NCI-H1105 (cell line): ENCODE measurements at places on chromosomes 12 and 14.

DNA sequence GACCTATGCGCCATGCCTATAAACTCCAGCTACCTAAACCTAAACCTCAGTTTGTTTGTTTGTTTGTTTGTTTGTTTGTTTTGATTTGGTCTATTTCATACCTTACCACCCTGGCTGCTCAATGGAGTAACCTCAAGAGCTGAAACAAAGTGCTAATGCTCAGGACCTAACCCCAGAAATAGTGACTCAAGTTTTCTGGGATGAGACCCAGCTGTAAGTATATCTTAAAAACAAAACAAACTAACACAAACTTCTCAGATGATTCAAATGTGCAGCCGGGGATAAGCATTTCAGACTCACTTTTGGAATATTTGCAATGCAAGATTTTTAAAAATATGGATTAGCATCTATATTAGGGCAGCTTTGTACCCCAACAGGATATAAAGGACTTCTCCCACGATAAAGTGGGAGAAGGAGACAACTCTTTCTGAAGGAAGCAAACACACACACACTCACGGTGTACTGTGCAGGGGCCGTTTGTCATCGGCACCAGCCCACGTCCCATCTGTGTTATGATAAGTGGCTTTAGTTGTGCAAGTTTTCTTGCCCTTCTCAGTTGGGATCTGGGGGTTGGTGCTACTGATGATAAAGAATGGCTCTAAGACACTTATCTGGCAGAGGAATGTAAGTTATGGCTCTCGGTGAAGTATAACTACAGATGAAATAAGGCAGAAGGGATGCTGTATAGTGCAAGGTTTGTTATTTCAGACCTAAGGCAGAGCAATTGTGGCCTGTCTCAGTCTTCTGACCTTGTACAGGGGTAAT lies 516.7 kb upstream of the TMEM132C start:
- no peak for DNase-seq

DNA sequence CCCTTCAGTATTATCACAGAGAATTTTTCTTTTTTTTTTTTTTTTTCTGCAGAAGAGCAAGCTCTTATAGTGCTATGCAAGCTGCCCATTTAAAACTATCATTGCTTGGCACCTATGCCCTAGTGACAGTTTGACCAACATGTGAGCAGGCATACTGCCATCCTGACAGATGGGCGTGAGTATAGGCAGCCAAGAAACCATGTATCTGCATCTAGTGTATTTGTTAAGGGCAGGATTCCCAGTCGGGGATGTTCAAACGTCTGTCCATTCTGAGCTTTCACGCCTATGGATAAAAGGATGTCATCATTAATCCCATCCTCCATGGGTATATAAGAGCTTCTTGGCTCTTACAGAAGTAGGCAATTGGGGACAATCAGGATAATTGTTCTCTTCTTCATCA lies 8.8 kb downstream of the VRK1 start:
- no peak for DNase-seq

- DNase-seq, result peak; percentile 30
Measured at GRCh38 chr12:2291182-2291832, 238.5 kb downstream of the CACNA1C start.

- no peak for DNase-seq
Measured at GRCh38 chr14:105023791-105024480, 3.1 kb upstream of the CDCA4 start.

DNA sequence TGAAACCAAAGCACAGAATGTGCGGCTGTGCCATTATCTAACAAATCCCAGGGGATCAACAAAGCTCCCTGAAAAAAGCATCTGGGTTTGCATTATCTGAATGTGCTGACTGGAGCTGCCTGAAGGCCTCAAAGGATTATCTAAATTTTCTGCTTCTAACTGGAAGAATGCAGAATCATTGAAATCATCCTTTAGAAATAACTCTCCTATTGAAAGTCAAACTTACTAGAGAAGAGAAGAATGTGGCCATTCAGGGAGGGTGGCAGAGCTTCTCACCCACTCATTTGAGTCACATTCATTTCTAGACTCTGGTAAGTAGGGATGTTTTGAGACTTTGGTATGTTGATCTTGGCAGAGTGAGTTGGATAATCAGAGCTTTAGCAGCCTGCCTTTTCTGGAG lies 220.6 kb upstream of the RGS6 start:
- DNase-seq, result no peak

GRCh38 chr14:93954900-93955849 lies 21.2 kb downstream of the ASB2 start:
- no peak for DNase-seq

DNA sequence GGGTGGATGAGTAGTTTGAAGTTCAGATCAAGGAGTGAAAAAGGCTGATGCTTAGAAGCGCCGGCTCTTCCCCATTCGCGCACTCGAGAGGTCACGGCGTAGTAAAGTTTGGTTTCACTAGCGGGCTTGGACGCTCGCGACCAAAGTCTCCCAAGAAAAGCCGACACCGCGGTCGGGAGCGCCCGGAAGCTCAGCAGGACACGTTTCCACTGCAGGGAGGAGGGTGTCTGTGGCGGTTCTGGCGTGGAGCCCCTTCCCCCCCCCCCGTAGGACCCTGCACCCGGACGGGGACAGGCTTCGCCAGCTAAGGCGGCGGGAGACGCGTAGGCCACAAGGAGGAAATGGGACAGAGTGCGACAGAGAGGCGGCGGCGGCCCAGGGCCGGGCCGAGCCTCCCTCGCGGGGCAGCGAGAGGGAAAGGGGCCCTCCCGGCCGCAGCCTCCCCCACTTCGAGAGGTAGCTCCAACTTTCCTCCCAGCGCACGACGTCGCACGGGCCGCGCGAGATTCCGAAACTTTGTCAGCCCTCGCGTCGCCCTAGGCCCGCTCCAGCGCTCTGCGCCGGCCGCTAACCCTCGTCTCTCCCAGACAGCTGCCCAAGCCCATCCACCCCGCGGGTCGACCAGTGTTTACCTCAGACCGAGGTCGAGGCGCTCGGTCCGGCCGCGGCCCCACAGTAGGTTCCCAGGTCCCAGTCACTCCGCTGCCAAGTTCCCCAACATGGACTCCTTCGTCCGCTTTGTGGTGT lies 480 bp downstream of the SCAF11 start:
- DNase-seq, result peak; percentile 62

- no peak for DNase-seq
Measured at GRCh38 chr12:41325336-41325735, 137.2 kb downstream of the PDZRN4 start.

GRCh38 chr14:101972126-101972866 lies 7.9 kb downstream of the DYNC1H1 start:
- no peak for DNase-seq

GRCh38 chr12:22406627-22407026 lies 72.1 kb upstream of the ST8SIA1 start:
- DNase-seq, result no peak

GRCh38 chr12:120659151-120659525 lies 18.7 kb downstream of the CABP1 start:
- DNase-seq, result no peak

- DNase-seq, result no peak
Measured at GRCh38 chr14:66509874-66510273, 1.9 kb downstream of the GPHN start.

- DNase-seq, result peak; percentile 77
Measured at GRCh38 chr12:53061404-53062010, 11.6 kb downstream of the TNS2 start.

GRCh38 chr12:26845057-26845666 lies 12.2 kb upstream of the ITPR2 start:
- no peak for DNase-seq

DNA sequence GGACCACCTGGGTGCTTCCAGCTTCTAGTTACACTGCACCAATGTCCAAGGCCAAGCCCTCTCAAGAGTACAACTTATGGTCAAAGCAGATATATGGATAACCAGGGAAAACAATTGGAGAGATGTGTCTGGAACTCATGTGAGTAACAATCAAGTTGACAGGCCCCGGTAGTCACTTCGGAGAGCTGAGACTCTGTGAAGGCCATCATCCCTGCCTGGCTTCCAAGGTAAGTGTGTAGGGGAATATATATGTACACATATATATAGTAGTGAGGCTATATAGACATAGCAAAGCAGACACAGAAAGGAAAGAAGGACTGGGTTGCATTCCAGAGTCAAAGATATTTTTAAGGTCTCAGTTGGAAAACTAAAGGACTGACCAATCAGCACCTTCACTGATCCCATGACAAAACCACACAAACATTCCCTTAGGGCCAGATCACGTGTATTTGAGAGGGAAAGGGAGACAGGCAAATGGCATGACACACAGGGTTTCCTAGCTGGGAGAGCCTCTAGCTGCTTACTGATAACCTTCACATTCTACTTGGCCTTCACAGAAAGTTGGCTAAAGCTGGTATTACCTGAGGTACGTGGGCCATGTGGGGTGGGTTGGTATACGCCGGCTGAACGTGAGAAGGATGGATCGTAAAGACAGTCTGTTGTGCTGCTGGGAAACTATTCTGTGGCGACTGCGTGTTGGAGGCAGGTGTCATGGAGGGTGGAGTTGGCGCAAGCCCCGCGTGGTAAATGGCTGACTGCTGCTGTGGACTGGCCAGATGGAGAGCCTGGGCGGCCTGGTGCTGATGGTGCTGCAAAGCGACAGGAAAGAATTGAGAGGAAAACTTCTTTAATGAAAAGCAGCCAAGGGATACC lies 50.0 kb downstream of the SH2B3 start:
- DNase-seq, result no peak

GRCh38 chr14:28307506-28307905 lies 459.1 kb upstream of the FOXG1 start:
- DNase-seq, result no peak

DNA sequence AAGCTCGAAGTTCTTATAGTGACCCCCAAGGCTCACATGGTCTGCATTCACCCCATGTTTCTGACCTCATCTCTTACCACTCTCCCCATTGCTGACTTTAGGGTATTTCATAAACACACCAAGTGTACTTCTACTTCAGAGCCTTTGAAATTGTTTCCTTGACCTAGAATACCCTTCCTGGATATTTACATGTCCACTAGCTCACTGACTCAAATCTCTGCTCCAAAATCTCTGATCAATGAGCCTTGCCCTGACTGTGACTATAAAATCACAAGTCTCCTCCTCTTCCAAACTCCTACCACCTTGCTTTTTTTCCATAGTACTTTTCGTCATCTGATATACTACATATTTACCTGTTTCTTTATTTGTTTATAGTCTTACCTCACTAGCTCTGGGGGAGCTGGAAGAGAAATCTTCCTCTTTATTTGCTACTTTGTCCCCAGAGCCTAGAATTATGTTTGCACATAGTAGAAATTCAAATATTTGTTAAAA lies 105.1 kb downstream of the RMST start:
- DNase-seq, result no peak

GRCh38 chr12:118560733-118561132 lies 184.4 kb downstream of the SUDS3 start:
- no peak for DNase-seq

DNA sequence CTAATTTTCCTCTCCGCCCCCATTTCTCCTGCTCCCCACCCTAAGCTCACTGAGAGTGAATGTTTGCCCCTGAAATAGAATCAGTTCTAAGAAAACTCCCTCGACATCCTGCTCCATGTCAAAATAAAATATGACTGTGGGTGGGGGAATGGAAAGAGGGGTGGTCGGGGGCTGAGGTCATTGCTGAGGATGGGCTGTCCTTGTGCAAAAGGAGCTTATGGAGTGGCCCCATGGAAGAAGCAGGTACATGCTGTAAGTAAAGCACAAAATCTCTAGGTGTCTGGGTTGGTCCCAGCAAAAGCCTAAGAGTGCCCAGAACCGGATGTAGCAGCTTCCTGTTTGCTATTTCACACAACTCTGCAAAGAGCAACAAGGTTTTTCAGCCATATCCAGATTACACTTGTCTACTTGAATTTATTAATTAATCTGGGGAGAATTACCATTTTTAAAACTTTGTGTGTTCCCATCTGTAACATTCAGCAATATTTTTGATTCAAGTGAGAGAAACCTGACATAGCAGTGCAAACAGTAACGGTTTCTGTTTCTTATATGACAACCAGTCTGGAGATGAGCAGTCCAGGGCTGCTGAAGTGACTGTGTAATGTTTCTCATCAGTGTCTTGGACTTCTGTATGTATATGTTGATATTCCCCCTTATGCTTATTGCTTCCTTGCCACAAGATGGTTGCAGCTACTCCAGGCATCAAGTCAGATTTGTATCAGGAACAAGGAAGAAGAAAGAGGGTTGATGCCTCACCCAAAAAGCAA lies 40.4 kb upstream of the GZMB start:
- DNase-seq, result no peak

- no peak for DNase-seq
Measured at GRCh38 chr12:55717011-55718007, 1.5 kb downstream of the BLOC1S1 start.

DNA sequence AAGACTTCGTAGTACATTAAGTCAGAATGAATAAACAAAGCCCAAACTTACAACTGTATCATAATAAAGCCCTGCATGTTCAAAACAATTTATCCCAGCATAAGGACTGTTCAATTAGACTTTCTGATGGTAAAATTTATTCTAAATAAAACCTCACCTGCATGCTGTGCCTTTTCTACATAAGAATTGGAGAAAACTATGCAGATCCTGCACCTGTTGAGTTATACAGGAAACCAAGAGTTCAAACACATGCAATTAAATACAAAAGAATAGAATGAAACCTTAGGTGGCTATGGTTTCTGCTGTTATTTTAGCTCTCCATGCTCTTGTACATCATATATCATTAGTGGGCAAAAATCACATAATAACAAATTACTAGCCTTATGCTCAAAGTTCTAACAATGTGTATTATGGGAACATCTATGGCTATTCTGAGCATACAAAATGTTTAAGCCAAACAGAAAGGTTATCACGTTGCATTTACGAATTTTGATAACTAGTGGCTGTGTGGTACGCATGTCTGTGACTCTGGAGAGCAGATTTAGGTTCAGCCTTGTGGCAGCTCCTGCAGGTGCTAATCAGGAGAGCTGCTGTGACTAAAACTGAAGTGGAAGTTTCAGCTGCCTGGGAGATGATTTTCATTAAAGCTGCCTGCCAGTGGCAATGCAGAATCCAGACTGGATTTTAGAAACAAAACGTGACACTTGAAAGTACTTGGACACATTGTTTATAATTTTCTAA lies 36.1 kb upstream of the LRFN5 start:
- peak; percentile 85 for DNase-seq

DNA sequence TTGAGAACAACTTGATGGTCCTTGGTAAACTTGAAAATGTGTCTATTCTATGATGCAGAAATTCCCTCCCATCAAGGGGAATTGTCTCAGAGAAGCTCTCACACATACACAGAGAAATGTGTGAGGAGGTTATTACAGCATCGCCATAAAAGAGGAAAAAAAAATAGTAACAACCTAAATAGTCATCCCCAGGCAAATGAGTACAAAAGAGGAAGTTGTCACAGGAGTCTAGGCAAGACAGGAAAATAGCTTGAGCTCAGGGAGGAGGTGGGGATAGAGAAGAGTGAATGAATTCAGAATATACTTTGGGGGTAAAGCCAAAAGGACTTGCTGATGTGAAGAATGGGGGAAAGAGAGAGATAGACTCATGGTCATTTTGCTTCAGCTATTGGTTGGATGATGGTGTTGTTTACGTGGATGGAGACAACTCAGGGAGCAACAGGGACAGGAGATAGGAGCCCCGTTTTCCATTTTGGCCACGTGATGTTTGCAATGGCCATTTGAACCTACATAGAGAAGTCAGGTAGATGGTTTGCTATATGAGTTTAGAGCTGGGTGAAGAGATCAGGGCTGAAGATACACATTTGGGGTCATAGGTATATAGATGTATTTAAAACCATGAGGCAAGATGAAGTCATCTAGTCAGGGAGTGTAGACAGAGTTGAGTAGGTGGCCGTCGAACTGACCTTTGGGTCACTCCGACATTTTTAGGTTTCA lies 20.3 kb downstream of the LRRC74A start:
- DNase-seq, result no peak

- no peak for DNase-seq
Measured at GRCh38 chr14:53921027-53921426, 35.6 kb downstream of the BMP4 start.
